Activated naive CD4-positive, alpha-beta T cell treated with anti-CD3 and anti-CD28 coated beads for 36 hours (primary cell): ENCODE measurements at places on chromosomes 16 and 17. TPM values are rescaled to one million over a fixed set of nuclear protein-coding genes. Genes with fewer than 3 reads are reported as not detected.

GRCh38 chr16:22372882-22373661, 1.3 kb downstream of the CDR2 start:
- peaks cover 50% of the 10 kb centered on the region for H3K4me1 ChIP-seq
- H3K36me3 ChIP-seq: peaks cover 23% of the 10 kb centered on the region
- no peaks in the 10 kb centered on the region for H3K27me3 ChIP-seq
- H3K4me3 ChIP-seq: peak overlapping the region; percentile 92

- no peaks in the 10 kb centered on the region for H3K36me3 ChIP-seq
- no peaks in the 10 kb centered on the region for H3K4me1 ChIP-seq
- DNase-seq: no peak
- H3K27ac ChIP-seq: no peak overlapping the region
Observed at GRCh38 chr17:33809748-33810147, 445.3 kb upstream of the CCL2 start.

DNA sequence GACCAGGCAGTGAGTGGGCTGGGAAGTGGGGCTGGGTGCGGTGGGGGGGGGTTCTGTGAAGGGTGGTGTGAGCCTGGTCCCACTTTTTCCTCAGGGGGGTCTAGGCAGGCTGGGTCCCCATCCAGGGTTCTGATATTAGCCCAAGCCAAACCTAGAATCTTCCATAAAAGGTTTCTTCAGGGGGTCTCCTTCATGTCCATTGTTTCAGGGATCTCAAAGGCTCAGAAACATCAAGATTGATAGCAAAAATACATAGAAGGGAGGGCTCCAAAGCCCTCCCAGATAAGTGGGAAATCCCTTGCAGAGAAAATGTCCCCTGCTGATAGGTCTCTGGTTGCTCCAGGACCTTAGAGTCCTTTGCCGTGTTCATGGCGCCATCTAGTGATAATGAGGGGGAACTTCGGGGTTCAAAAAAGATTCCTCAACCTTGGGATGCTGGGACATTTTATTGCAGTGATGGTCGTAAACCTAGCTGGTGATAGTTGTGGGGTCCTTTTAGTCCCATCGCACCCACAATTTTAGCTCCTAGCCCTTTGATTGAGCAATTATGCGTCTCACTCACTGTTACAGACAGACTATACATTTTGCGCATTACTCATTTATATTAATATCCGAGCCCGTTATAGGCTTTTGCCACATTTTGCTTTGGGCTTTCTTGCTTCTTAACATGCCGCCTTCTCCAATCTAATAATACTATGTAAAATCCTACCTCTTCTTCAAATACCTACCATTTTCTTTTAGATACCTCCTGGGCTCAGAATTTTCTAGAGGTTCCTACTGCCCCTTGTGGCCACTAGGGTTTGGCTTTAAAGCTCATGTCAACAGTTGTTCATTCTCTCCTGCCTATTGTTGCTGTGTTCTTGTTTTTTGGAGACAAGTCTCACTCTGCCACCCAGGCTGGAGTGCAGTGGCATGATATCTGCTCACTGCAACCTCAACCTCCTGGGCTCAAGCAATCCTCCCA, 35.1 kb downstream of the IGF2BP1 start:
- H3K27ac ChIP-seq: no peak overlapping the region
- peaks cover 4% of the 10 kb centered on the region for H3K27me3 ChIP-seq
- H3K36me3 ChIP-seq: no peaks in the 10 kb centered on the region
- DNase-seq: peak; percentile 65
- peaks cover 4% of the 10 kb centered on the region for H3K4me1 ChIP-seq

DNA sequence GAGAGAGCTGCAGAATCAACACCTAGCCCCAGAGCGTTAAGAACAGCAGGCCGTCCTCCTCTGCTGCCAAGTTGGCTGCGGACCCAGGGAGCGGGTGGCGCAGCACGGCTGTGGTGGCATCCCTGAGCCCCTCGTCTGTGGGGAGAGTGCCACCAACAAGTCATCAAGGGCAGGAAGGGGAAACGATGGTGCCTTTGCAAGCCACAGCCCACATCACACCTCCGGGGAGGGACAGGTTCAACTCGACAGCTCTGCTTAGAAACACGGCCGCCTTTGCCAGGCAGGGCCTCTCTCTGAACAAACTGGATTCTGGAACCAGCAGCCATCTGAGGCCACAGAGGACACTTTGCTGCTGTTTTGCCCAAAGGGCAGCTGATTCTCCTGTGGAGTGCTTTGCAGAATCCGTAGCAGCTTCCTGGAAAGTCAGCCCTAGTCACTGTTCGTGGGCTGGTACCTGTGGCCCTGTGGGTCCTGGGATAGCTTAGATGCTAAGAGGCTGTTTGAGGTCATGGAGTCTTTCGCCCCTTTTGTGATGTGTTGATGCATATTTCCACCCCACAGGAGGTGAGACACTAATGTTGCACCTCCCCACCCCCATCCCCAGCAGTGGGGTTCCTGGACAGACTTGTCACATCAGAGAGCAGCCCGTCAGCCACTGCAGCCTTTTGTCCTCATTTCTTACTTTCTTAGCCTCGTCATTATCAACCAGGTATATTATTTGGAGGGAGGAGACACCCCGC, 270.6 kb downstream of the CPPED1 start:
- H3K36me3 ChIP-seq: peaks cover 2% of the 10 kb centered on the region
- peaks cover 59% of the 10 kb centered on the region for H3K4me1 ChIP-seq
- peak overlapping the region; percentile 50 for H3K27ac ChIP-seq

DNA sequence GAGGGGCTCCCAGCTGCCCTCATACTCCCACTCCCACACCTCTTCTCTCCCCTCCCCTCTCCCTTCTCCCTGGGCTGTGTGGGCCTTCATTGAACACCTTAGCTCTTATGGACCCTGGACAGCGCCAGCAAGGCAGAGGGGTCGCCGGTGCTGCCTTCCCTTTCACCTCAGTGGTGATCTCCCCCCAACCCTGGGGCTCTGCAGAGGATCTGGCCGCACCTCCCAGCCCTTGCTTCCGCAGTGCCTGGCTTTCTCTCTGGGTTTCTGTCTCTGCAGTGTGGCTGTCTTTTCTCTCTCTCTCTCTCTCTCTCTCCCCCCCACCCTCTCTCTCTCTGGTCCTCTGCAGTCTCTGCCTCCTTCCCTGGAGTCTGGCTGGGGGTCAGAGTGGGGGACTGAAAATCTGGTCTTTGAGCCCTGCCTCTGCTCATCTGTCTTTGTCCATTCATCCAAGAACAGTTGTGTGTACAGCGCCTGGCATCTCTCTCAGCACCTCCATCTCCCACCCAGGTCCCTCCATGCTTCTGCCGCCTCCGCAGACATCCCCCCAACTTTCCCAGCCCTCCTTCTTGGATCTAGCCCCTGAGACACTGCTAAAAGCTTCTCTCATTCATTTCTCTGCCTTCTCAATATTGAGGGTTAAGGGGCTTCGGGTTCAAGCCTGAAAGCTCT, 1.1 kb downstream of the SEZ6L2 start:
- H3K27ac ChIP-seq: no peak overlapping the region
- H3K36me3 ChIP-seq: no peaks in the 10 kb centered on the region
- H3K4me3 ChIP-seq: peak overlapping the region; percentile 19
- no peak for DNase-seq

DNA sequence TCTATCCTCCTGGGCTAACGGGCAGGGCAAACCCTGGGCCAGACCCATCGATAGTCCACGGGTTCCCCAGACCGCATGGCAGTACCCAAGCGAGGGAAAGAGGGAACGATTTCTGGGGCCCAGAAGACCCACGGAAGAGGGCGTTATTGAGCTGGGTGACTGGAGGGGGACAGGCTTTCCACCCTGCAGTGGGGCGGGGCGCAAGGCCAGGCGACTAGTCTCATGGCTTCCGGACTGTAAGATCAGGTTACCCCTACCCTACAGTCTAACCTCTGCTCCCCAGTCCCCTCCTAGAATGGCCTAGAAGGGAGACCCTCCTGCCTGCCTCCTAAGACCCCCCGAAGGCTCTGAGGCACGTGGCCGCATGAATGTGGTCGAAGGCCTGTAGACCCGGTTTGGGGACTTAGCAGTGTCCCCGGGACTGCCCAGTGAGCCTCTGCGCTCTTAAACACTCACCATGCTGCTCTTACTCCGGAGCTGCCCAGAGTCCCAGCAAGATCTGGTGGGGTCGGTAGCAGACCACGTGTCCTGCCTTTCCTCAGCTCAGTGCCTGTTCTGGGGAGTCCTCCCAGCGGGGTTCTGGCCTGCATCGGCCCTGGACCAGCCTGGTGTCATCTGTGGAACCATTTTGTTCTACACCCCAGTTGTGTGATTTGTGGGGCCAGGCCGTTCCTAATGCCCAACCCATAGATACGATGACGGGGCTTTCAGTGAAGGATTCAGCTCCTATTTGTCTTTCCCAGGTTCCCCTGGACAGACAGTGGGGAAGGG, 13.2 kb upstream of the AURKB start:
- H3K36me3 ChIP-seq: peaks cover 32% of the 10 kb centered on the region
- peak overlapping the region; percentile 96 for H3K4me3 ChIP-seq
- peaks cover 37% of the 10 kb centered on the region for H3K4me1 ChIP-seq
- peak; percentile 77 for DNase-seq

The CCL3 gene
- 8.3 TPM for total RNA-seq

DNA sequence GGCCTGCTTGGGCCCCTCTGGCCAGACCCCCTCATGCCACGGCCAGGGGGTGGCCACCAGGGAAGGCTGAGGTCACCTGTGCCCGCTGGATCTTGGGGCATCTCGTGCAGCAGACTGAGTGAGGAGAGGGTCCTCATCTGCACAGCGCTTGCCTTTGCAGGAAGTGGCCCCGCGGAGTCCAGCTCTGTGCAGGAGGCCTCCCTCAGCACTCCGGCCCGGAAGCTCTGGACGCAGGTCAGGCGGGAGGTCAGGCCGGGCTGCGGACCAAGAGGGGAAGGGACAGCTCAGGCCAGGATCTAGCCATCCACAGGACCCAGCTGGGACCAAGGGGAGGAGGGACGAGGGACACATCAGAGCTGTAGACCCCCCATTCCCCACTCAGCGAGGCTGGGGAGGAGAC, 72.4 kb downstream of the LITAF start:
- H3K36me3 ChIP-seq: no peaks in the 10 kb centered on the region
- no peaks in the 10 kb centered on the region for H3K27me3 ChIP-seq
- H3K27ac ChIP-seq: no peak overlapping the region
- H3K4me1 ChIP-seq: no peaks in the 10 kb centered on the region
- DNase-seq: no peak
- H3K4me3 ChIP-seq: no peak overlapping the region

The PRCD gene
- total RNA-seq: not detected

DNA sequence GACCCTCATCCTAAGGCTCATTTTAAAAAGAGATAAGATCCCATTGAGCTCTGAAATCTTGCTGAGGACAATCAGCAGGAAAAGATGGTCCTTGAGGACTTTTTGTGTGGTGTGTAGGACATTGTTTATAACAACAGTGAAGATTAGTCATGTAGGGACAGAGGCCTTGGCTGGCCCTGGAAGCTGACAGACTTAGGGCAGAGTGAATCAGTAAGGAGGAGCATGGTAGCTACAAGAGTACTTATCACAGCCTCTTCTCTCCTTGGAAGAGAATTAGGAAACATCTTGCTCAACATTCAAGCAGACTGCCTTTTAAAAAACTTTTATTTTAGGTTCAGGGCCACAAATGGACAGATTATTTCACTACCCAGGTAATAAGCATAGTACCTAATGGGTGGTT, 665.9 kb upstream of the SALL1 start:
- DNase-seq: no peak
- H3K4me1 ChIP-seq: no peaks in the 10 kb centered on the region
- no peak overlapping the region for H3K27ac ChIP-seq
- H3K36me3 ChIP-seq: no peaks in the 10 kb centered on the region

- peak overlapping the region; percentile 94 for H3K27ac ChIP-seq
- H3K4me1 ChIP-seq: peaks cover 84% of the 10 kb centered on the region
- H3K4me3 ChIP-seq: no peak overlapping the region
- DNase-seq: peak; percentile 5
- H3K36me3 ChIP-seq: peaks cover 41% of the 10 kb centered on the region
Observed at GRCh38 chr17:80792373-80792781, 199.3 kb upstream of the CHMP6 start.

The BRIP1 gene
- 12.0 TPM for total RNA-seq

The GLTPD2 gene
- total RNA-seq: not detected
